ENCODE measurements at places on chromosomes 5 and 9.

DNA sequence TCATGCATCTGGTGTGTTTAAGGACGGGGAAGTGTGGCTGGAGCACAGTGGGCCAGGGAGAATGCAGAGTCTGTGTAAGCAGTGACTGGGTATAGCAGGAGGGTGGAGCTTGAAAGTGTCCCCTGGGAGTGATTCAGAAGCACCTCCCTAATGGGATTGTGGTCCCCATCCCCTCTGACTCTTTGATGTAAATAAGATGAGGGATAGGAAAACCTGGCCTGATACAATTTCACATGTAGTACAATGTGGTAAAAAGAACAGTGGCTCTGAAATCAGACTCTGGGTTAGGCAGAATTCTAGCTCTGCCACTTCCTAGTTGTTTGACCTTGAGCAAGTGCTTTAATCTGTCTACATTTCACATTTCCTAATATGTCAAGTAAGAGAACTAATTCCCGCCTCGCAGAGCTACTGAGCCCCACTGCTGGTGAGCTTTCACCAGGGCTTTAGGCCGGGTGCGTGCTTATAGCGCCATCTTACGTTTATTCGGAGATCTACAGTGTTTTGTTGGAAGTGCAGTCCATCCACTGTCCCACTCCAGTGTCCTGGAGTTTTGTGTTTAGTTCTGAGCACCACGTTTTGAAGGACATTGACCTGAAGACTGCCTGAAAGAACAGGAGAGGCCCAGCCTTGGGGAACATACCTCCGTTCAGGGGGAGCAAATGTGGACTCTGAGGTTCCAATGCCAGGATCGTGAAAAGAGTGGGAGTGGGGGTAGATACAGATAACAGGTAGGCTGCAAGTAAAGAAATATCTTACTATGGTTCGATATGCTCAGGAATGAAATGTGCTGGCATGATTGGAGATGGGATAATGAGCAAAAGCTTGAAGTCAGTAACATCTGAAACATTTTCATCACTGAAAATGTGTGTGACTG lies 51.2 kb upstream of the TESK1 start:
- DNase-seq: no peak

DNA sequence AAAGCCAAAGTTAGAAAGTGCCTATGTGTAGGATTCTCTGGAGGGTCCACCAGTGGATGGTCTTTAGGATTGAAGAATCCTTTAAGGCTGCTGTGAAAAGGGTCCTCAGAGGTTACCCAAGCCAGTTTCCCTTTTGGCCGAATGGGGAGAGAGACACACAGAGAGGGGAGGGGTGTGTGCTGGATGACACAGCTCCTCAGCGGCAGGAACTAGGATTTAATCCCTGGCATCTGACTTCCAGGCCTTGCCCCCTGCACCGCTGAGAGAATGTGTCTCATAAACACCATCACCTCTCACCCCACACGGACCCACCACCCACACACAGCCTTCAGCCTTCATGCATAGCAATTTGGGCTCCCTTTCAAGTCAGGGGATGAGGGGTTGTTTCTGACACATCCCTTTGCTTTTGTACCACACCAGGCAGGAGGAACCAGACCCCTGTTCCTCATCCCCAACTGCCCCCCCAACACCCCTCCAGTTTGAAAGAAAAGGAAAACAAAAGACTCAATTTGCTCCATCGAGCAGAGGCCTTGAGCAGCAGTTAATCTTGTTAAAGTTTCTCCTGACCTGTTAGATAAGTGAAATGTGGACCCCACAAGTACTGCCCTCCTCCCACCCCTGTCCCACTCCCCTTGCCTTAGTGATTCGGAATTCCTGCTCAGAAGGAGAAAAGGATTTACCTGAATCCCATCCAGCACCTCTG lies 4.0 kb downstream of the PAPPA start:
- DNase-seq: no peak

DNA sequence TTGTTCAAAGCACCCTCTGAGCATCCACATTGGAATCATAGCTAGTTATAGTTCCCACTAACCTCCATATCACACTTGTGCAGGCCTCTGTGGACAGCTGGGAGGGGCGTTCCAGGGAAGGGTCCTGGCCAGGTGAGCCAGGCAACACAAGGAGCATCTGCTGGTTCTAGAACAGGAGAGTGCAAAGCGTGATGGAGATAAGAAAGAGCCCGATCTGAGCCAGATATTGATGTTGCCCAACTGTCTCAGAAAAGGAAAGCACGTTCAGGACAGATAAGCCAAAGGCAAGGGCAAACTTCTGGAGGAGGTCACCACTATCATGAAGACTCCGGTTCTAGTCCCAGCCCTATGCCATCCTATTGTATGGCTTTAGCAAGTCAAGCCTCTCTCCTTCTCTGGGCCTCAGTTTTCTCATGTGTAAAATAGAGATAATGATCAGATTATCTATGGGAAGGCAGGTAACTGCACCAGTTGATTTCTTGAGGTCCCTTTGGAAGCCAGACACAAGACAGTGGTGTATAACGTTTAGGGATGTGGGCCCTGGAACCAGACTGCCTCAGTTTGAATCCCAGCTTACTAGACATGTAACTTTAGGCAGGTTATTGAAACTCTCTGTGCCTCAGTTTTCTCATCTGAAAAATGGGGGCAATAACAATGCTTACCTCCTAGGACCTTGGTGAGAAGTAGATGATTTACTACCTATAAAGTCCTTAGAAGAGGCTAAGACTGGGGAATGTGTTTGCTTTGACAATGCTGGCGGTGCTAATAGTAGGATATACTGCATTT lies 19.8 kb downstream of the GABBR2 start:
- DNase-seq: no peak

DNA sequence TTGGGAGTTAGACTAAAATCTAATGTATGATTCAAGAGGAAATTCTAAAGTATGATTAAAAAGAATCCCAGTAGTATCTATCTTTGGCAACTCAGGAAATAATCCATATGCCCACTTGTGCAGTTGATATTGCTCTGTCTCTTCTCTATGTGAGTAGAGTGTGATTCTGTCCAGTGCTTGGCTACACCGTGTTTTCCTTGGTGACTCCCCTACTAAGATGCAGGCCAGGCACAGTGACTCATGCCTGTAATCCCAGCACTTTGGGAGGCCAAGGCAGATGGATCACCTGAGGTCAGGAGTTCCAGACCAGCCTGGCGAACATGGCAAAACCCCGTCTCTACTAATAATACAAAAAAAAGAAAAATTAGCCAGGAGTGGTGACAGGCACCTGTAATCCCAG lies 495.4 kb downstream of the MAT2B start:
- no peak for DNase-seq

DNA sequence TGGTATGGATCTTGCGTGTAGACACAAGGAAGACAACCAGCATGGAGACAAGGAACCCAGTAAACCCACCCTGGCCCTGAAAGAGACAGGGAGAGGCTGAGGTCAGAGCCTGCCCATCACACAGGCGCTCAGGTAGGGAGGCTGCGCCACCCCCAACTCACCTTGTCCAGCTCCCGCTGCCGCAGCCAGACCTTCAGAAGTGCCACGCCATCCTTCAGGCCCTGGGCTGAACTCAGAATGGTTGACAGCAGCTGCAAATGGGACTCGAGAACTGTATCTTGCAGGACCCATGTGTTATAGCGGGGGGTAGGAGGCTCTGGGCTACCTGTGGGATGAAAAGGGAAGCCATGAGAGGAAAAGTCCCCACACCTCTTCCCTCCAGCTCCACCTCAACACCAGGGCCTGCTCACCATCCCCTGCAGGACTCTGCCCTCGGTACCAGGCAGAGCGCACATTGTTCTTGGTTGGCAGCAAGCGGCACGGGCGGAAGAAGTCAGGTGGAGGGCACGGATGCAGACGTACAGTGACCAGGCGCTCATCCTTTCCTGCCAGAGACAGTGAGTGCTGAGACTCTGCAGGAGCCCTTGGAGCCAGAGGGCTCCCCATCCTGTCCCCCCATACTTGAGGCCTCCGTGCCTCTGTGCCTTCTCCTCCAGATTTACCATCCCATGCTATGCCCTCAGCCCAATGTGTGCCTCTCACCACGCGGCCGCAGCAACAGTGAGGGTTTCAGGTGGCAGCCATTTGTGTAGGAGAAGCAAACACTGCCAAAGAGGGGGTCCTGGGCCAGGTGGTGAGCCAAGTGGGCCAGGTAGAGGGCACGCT lies 4.7 kb downstream of the NOL6 start:
- DNase-seq: no peak

DNA sequence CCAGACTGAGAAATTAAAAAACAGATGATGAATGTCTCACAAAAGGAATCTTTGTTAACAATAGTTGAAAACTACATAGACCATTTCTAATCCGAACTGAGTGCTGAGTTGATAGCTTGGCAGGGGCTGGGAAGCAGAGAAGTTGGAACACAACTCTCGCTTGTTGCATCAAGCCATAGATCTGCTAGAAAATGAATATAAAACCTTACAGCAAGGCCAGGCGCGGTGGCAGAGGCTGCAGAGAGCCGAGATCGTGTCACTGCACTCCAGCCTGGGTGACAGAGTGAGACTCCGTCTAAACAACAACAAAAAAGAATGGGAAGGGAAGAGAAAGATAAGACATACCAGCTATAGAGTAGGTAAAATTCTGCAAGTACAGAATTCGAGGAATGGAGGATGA lies 28.0 kb upstream of the SPZ1 start:
- no peak for DNase-seq

DNA sequence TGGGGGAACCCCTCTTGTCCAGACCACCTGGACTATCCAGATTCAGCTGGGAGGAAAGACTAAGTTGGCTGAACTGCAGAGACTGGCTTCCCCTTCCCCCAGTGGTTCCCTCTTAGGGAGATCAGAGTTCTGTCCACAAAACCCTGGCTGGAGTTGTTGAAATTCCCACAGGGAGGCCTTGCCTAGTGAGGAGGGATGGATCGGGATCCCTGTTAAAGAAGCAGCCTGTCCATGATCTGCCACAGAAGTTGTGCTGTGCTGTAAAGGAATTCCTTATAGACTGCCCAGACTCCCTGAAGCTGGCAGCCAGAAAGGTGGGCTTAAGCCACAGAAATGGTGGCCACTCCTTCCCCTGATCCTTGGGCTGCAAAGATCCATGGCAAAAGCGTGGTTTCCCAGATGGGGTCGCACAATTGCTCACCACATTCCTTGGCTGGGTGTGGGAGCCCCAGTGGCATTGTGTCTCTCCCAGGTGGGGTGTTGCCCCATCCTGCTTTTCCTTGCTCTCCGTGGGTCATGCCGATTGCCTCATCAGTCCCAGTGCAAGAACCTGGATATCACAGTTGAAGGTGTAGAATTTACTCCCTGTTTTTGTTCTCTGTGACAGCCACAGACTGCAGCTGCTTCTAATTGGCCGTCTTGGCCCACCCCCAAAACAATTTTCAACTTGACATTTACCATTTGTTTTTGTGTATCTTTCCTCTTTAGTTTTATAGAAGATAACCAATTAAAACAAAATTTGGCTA lies 342.4 kb downstream of the FGF10 start:
- DNase-seq: no peak

- DNase-seq: no peak
Observed at GRCh38 chr5:74386571-74387334, 253.8 kb downstream of the ENC1 start.

DNA sequence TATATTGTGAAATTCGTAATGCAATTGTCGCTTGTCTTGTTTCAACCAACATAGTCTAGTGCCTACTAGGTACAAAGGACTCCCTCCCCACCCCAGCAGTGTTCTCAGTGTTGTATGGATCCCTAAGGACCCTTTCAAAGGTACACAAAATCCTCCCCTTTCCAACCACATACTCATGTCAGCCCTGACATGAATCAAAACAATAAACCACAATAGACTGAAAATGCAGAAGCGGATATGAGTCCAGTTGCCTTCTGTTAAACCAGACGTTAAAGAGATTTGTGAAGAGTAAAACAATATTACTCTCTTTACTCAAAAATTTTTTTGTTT lies 82.4 kb upstream of the IFNK start:
- no peak for DNase-seq

DNA sequence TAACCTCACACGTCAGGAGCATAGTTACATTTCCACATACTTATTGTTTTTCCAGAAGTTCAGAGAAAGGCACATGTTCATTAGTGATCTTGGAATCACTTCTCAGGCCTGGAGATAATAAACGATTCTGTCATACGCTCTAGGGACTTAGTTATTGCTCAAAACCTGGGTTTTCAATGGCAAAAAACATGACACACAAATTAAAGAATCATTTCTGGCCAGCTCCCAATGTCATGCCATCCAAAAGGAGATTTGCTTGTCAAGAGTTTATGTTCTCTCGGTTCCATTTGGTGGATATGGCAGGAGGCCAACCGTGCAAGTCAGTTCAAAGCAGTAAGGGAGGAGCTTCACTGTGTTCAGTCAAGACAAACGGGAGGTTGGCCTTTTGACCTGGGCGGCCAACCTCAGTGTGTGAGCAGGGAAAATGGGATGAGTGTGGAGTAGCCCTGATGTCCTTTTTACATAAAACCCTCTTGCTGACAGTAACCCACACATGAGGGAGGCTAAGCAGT lies 123.4 kb downstream of the NXNL2 start:
- no peak for DNase-seq

DNA sequence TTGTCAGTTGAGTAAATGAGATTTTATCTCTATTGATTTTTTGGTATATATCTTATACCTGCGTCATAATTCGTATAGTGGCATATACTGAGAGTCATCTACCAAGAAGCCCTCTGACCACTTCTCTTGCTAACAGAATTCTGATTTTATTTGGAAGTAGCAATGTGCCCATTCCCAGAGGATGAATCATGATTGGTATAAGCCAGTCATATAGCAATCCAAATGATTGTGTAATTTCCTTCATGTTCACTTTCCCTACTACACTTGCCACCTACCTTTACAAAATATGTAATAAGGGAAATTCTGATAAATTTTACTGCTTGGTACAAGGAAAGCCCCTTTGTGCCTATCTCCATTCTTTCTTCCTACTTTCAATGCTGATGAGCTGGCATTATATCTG lies 16.1 kb upstream of the ZNF462 start:
- no peak for DNase-seq

GRCh38 chr5:172694541-172694940 lies 53.5 kb downstream of the NEURL1B start:
- no peak for DNase-seq

DNA sequence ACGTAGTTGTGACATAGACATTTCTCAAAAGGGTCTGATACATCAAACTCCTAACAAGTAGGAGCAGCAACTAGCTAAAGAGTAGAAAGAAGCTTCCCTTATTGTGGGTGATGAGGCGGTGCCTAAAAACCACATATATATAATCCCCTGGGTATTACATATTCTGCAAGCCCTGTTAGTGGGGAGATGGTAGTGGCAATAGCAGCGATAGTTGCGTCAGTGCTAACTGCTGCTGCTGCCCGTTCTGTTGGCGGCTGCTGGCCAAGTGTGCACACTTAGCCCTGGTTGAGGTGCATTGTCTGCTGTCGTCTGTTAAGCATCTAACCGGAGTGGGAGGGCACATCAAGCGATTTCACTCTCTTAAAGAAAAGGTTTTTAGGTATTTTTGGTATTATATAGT lies 35.8 kb downstream of the VLDLR start:
- peak; percentile 2 for DNase-seq

Data from stimulated activated CD8-positive, alpha-beta memory T cell treated with anti-CD3 and anti-CD28 coated beads, Interleukin-4, amount 100 ng/mL, for 4 hours (primary cell).